ENCODE measurements at places on chromosomes 6 and 20.

DNA sequence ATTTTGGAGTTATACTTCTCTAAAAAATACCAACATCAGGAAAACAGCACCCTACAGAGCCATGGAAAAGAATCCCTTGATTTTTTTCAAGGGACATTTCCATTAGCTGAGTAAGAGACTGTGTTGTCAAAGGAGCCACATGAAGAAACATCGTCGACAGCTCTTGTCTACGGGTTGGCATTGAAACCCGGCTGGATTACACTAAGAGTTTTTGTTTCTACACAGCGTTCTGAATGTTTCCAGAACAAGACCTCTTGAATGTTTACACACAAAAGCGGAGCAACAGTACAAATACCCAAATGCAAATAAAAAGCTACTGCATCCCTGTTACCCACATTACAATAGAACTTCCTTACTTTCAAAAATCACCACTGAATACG is 2.4 kb upstream of the MYLK4 start:
- no peak for DNase-seq

GRCh38 chr6:141734071-141734840 is 398.5 kb upstream of the GJE1 start:
- no peak for DNase-seq

- DNase-seq: no peak
These were observed 168.4 kb downstream of the CARMIL1 start for GRCh38 chr6:25447570-25447929.

GRCh38 chr20:51507216-51508036 is 35.1 kb downstream of the NFATC2 start:
- DNase-seq: no peak

DNA sequence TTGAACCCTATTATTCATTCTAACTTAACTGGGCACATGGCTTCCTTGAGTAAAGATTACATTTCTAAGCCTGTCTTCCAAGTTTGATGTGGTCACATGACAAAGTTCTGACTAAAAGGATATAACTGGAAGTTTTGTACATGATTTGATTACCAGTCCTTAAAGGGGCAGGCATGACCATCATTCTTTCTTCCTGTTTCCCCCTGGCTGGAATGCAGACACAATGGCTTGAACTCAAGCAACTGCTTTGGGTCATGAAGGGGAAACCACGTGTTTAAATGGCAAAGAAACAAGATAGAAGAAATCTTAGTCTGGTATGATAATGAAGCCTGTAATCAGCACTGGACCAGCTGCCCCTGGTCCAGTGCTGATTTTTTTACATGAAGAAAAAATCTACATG is 15.6 kb upstream of the SHLD1 start:
- DNase-seq: no peak

DNA sequence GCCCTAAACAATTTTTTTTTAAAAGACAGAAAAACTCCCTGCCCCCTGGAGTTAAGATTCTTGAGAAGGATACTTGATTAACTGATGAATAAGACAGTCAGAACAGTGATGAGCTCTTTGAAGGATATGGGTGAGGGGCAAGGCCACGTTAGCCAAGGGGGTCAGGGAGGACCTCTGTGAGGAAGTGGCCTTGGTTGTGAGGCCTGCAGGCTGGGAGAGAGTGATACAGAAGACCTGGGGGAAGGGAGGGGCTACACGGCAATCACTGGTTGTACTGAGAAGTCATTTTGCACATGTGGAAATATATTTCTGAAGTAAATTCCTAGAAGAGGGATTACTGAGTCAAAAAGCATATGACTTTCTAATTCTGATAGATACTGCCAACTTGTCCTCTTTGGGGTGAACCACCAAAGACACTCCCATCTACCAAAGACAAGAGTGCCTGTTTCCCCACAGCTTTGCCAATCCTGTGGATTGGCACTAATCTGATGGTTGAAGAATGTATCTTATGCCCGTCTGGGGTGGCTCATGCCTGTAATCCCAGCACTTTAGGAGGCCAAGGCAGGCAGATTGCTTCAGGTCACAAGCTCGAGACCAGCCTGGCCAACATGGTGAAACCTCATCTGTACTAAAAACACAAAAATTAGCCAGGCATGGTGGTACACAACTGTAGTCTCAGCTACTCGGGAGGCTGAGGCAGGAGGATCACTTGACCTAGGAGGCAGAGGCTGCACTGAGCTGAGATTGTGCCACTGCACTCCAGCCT is 22.3 kb upstream of the BCAS4 start:
- no peak for DNase-seq

DNA sequence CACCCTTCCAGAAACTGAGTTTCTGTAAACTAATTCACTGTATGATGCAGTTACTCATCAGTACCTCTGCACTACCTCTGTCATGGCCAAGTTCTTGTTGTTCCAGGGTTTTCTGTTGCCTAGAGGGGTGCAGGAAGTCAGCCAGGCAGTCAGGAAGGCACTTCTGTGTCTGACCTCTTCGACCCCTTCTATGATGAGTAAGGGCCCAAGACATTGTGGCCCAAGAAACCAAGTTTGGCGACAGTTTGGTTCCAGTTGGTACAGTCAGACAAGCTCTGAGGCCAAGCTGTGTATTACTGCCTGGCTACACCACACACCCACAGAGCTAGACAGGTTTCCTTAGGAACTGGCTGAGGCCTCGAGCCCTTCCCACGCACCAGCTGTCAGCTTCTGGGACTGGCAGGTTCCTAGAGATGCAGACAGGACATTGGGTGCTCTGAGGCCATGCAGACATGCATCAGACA is 41.2 kb downstream of the TRAF3IP2 start:
- no peak for DNase-seq

DNA sequence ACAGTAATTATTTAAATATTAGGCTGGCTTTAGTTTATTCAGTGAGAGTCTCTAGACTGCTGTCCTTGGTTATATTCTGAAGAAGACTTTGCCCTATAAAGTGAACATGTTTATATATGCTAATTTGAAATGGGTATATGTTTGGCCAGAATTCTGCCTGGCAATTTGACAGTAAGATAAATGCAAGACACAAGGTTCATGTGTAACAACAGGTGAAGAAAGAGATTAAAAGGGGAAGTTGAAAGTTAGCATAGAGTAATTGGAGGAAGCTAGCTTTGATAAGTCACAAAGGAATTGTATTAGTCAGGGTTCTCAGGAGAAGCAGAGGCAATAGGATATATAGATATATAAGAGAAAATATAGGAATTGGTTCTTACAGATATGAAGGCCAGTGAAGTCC is 191.4 kb downstream of the CENPW start:
- no peak for DNase-seq

- no peak for DNase-seq
These were observed 462.4 kb upstream of the NRSN1 start for GRCh38 chr6:23663652-23664051.

DNA sequence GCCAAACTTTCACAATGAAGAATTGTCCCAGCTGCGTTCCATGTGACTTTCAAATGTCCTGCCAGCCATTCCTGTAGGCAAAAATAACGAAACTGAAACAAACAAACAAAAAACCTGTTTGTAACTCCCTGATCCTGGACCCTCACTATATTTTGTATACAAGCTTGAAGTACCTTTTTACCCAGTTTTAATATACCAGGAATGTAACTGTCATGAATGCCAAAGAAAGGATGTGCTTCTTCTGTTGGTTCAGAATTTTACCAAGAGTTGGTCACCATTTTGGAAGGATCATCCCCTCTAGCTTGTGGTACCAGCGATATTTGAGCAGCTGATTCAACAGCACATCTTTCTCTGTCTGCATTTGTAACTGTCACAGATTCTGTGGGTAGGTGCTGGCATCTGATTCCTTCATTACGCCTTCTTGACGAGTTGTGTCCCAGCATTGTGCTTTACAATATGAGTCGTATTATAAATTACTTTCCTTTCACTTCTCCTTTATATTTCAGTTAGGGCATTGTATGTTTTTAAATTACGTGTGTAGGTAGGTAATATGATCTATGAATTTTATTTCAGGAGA is 93.9 kb downstream of the DLGAP4 start:
- no peak for DNase-seq

GRCh38 chr6:148791372-148791771 is 44.5 kb downstream of the UST start:
- DNase-seq: no peak

GRCh38 chr20:47720636-47721427 is 64.4 kb downstream of the SULF2 start:
- no peak for DNase-seq

GRCh38 chr20:47233333-47234188 is 122.9 kb downstream of the ZMYND8 start:
- DNase-seq: no peak

GRCh38 chr6:163646866-163647265 is 232.3 kb downstream of the QKI start:
- DNase-seq: no peak

DNA sequence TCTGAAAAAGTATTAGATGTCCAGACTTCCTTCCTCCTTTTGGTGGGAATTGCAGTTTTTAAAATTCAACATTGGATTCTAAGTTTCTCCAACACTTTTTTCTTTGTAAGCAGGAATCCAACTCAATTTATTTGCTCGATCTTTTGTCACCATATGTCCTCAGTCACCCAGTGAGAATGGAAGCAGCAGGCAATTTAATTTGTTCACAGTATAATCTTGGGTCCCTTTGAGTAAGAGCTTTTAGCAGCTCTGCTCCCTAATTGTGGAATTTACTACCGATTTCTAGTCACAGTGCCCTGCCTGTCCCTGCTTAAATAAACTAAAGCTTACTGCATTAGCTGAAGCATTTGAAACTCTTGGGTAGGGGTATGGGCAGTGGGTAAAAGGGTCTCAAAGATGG is 98.6 kb downstream of the BTBD3 start:
- no peak for DNase-seq

DNA sequence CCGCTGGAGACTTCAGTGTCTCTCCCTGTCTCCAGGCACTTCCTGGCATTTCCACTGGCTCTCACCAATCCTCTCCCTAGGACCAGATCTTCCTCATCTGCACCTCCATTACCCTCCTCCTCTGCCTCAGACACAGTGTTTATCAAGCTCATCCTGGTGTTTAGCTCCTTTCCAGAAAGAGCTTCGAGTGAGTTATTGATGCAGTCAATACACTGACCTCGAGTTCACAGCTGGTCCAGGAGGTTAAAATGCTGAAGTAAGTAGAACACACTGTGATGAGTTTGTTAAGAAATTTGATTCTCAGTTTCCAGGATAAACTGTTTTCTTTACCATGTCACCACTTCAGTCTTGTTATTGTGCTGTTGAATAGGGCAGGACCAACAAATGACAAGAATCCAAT is 42.1 kb upstream of the ARMC2 start:
- no peak for DNase-seq

DNA sequence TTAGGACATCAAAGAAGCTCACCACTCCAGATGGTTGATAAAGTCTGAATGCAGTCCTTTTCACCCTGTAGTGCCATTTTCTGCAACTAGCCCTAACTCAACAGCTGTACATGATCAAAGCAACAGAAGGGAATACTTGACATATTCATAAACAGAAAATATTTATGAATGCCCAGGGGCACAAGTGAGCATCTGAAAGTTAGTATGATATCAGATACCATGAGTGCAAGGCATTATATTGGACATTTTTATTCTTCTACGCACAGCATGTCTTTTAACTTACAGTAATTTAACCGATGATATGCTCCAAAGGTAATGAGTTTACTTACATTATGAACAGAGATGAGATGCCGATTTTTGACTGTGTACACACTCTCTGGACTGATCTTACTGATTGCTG is 142.0 kb downstream of the MCHR2 start:
- DNase-seq: no peak

- DNase-seq: no peak
These were observed 66.3 kb downstream of the RBM38 start for GRCh38 chr20:57457243-57458095.

- DNase-seq: peak; percentile 66
These were observed 35.2 kb upstream of the TBC1D22B start for GRCh38 chr6:37222125-37222967.

DNA sequence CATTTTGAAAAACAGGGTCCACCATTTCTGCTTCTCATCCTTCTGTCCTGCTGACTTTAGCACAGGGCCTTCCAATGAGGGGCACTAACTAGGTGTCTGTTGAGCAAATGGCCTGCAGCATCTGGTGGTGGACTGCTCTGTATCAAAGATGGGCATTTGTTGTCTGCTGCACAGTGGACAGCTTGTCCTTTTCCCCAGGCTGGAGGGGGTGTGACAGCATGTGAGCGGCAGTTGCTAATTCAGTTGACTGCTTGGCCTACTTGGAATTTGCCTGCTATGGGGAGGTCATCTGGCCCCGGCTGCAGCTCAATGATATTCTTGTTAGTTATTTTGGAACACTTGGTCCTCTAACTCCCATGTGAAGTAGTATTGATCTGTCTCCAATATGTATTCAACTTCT is 93.7 kb downstream of the SH3BGRL2 start:
- DNase-seq: no peak

GRCh38 chr20:38573413-38573812 is 7.6 kb upstream of the ADIG start:
- no peak for DNase-seq

DNA sequence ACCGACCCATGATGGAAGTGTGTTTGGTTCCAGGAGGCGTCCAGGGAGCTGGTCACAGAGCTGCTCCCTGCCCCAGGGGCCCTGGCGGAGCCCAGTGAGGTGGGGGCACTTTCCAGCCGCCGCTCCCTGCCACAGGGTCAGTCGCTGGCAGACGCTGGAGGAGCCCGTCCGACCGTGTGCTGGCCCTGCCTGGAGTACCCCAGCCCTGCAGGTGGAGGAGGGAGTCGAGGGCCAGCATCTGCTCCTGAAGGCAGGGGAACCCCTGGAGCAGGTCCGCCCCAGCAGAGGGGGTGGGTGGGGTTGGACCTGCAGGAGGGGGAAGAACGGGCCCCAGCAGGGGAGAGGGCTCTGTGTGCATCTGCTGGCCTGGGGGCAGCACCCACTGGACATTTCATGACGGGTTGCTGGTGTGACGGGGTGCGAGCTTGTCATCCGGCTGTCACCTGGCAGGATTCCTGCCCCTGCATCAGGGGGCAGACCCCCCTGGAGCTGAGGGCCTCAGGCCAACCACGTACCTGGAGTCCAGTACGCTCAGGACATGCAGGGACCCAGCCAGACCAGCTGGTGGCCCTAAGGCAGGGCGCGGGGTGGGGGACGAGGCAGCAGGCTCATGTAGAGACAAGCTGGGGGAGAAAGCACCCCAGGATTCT is 32.3 kb upstream of the GATA5 start:
- no peak for DNase-seq

GRCh38 chr6:147103694-147104093 is 100.5 kb upstream of the STXBP5 start:
- no peak for DNase-seq

- DNase-seq: no peak
These were observed 20.5 kb downstream of the TGM2 start for GRCh38 chr20:38144598-38144973.

DNA sequence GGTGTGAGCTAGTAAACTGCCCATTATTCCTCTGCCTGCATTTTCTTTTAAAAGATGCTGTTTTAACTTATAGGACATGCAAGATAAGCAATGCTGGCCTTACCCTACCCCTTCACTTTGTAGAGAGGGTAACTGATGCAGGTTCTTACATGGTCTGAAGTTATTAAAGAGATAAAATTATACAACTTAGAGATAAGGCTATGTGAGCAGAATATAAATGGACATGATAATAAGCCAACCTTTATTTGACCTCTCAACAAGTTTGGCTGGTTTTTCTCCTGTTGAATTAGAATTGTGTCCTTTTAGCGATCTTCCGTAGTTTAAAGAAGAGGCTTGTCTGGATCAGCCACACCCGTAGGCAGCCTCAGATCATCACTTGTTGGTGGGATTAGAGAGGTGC is 377.0 kb downstream of the BTBD3 start:
- DNase-seq: no peak

- peak; percentile 36 for DNase-seq
These were observed 130.6 kb upstream of the INSM1 start for GRCh38 chr20:20237093-20237959.

Measured in CD4-positive, alpha-beta T cell treated with Interleukin-12 subunit alpha and Interleukin-12 subunit beta, for 1 hour (primary cell).